ENCODE measurements at places on chromosomes 4 and X.

DNA sequence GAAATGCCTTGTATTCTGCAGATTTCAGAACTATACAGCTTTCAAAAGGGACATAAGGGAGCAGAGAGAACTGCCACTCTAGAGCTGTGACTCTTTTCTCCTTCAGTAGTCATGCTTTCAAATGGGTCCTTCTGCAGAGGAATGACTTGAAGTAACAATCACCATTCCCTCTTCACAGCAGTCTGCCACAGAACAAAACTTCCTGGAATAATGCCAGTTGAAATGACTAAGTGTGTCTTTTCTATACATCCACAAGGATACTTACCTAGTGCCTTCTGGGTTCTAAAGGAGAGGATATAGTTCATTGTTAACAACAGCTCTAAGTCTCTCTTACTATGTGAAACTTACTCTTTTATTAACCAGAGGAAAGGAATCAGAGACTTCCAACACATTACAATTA, 515.4 kb upstream of the ATOH1 start:
- DNase-seq = no peak

- no peak for DNase-seq
Observed at GRCh38 chr4:10959586-10959985, 275.0 kb upstream of the CLNK start.

- no peak for DNase-seq
Observed at GRCh38 chr4:155543126-155543765, 123.4 kb upstream of the GUCY1A1 start.

DNA sequence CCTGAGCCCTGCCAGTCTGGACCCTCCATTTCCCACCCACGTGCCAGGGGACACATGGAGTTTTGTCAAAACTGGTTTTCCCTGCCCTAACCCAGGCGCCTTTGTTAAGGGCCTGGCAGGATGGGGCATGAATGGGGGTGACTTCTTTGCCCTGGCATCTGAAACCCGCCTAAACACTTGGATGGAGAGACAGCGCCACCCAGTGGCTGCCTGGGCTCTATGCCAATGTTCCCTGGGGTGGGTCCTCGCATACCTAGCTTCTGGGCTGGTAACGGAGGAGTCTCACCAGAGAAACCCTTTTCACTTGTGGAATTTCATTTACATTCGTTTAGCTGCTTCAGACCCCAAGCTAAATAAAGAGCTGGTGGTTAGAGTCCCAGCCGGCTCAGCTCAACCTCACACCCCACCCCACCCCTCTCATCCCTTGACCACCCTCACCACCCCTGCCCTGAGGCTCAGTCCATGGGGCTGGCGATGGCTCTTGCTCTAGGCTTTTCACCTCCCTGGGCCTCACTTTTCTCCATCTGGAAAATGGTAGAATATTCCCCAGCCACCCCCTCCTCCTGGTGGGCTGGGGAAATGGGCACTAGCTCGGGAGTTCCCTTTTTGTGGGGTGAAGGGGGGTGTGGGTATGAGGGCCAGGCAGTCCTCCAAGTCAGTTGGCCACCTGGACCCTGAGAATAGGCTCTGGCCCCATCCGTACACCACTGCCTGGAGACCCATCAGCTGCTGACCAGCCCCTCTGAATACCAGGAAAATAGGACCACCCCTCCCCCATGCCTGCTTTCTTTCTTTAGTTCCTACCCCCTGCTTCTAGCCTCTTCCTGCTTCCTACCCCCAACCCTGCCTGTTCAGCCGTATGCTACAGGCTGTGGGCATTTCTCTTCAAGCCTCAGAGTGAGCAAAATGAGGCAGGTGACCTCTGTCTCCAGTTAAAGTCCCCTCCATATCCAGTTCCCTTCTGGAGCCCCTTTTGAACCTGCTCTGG, 57.1 kb upstream of the PJA1 start:
- DNase-seq = peak; percentile 86

GRCh38 chrX:115564243-115564642, 3.3 kb downstream of the PLS3 start:
- DNase-seq = no peak

DNA sequence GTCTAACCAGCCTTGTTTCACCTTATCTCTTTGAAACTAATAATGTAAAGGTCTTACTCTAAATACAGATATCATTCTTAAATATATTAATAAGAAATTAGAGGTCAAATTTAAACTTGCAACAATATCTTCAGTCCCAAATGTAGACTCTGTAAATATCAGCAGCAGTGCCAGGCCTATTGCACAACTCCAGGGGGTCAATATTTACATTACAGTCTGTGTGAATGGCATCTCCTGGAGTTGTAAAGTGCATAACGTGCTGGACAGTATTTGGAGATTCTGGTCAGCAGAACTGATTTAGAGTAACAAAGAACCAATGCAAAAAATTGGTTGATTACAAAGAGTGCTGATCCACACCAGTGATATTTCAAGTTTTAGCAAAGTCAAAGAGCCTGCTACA, 1225.9 kb downstream of the PCDH19 start:
- DNase-seq = no peak

- no peak for DNase-seq
Observed at GRCh38 chr4:118587116-118587831, 97.9 kb upstream of the METTL14 start.

- no peak for DNase-seq
Observed at GRCh38 chrX:129590596-129590995, 50.5 kb downstream of the OCRL start.

DNA sequence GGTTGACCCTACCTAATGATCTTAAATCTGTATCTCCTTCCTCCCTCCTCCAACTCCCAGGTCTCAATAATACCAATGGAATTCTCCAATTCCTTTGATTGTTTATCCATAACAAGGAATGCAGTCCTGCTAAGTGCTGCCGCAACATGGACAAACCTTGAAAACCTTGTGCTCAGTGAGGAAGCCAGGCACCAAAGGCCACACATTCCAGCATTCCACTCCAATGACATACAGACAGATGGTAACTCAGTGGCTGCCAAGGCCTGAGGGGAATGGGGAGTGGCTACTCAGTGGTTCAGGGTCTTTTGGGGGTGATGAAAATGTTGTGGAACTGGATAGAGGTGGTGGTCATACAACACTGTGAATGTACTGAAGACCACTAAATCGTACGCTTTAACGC, 10.4 kb downstream of the HAUS7 start:
- peak; percentile 84 for DNase-seq

GRCh38 chrX:132743086-132743485, 215.3 kb downstream of the HS6ST2 start:
- no peak for DNase-seq

GRCh38 chr4:118936406-118936805, 47.8 kb downstream of the SYNPO2 start:
- no peak for DNase-seq

- DNase-seq = no peak
Observed at GRCh38 chr4:106687026-106687425, 318.4 kb upstream of the GIMD1 start.

- no peak for DNase-seq
Observed at GRCh38 chrX:259692-260355, 21.4 kb upstream of the PLCXD1 start.

DNA sequence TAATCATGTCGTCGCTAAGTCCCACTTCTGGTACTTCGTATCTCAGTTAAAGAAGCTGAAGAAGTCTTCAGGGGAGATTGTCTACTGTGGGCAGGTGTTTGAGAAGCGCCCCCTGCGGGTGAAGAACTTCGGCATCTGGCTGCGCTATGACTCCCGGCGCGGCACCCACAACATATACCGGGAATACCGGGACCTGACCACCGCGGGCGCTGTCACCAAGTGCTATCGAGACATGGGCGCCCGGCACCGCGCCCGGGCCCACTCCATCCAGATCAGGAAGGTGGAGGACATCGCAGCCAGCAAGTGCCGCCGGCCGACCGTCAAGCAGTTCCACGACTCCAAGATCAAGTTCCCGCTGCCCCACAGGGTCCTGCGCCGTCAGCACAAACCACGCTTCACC, 11.3 kb downstream of the PNCK start:
- peak; percentile 64 for DNase-seq

- no peak for DNase-seq
Observed at GRCh38 chr4:70508801-70509200, 9.6 kb upstream of the AMTN start.

GRCh38 chr4:73674451-73674919, 54.2 kb upstream of the RASSF6 start:
- no peak for DNase-seq

DNA sequence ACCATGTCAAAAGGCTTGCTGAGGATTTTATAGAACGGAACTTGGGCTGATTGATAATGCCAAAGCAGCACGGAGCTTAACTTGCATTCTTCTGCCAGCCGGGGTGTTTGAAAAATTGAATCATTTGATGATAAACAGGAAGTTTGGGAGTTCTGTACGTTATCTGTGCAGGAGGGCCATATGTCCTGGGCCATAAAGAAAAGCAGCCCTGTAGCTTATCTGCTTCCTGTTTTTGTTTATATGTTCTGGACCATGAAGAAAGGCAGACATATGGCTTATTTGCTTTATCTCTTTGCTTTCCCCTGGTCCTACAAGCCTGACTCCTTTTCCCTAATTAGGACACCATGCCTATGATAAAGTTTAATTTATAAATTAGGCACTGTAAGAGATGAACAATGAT, 62.4 kb downstream of the HOPX start:
- DNase-seq = no peak

DNA sequence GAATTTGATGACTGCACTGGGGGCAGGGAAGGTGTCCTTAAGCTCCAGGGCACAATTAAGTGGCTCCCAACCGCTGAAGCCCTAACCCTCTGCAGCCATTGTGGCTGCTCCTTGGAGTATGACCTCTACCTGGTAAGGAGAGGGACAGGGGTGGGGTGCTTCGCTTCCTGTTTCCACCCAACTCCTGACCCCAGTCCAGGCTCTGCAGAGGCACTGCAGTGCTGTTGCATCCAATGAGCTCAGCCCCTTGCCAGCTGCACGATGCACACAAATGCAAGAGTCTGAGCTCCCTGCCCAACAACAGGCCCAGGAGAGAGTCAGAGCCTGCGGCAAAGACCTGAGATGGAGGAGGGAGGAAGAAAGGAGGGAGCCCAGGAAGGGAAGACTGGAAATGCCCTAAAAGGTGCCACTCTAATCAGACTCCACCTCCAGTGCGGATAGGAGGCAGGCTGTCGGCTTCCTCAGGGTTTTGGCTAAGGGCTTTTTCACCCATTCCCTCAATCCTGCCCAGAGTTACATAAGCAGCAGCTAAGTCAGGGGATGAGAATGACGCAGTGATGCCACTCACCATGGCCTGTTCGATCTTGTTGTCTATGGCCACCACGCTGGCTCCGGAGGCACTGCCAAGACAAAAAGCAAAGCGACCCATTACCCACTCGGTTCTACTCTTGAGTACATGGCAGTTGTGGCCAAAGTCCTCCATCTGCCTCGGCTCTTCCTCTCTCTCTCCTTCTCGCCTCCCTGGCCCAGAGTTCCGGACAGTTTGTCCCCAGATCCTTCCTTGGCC, 60.1 kb downstream of the TSC22D3 start:
- DNase-seq = no peak

GRCh38 chr4:37224854-37225253, 19.7 kb upstream of the NWD2 start:
- DNase-seq = no peak

GRCh38 chr4:17624821-17625220, 10.4 kb downstream of the MED28 start:
- no peak for DNase-seq

DNA sequence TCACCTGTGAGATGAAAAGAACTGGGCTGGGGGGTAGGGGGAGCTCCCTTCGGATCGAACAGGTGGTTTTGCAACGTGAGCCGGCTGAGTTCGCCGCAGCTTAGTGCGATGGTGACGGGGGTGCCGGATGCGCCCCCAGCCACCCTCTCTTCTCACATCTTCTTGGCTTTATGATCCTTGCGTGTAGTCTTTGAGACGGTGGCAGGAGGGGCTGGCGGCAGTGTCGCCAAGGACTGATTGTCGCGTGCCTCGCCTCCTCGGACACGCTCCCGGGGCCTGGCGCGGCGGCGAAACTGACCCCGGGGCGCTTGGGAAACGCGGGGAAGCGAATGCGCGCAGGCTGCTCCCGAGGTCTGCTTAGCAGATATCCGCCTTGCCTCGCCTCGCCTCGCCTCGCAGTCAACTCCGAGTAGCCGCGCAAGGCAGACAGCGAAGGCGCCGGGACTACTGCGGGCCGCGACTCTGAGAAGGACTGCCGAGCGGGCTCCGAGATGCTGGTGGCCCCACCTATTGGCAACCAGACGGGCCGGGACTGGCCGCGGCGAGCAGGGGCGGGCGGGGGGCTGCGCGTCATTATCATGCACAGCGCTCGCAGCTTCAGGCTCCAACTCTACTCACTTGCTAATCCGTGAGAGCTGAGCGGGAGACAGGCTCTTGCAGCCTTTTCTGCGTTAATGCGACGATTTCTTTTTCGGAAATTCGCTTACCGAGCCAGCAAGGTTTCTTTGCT, 1.5 kb downstream of the GRID2 start:
- DNase-seq = peak; percentile 97

GRCh38 chr4:122476126-122476525, 19.6 kb upstream of the IL2 start:
- DNase-seq = no peak

- DNase-seq = no peak
Observed at GRCh38 chr4:122688529-122689140, 43.9 kb upstream of the BBS12 start.

DNA sequence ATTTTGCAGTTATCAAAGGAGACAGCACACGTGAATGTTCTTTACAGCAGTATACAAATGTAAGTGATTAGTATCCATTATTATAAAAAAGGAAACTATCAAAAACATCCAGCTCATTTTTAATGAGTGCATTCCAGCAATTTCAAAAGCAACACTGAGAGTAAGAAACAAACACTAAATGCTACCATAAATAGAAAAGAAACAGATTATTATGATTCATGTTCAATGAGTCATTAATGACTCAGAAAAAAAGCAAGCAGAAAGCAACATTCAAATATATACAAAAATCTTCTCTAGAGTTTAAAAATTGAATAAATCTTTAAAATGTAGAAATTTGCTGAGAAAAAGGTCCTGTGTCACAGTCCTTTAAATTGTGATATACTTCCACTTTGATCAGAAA, 346.5 kb upstream of the FMR1 start:
- DNase-seq = no peak

DNA sequence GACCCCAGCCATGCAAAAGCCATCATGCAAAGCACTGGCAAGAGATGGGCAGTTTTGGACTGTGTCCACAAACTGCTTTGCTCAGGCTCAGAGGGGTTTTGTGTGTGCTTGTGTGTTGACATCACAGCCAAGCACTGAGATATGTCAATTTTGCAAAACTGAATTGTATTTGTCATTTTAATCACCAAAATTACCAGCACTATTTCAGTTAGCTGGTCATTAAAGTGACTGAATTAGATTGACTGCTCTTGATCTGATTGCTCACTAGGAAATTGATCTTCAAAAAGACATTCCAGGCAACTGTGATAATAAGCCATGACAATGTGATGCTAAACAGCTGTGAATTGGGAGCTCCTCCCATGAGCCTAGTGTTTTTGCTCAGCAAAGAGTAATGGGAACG, 337.3 kb upstream of the GNPDA2 start:
- DNase-seq = peak; percentile 61

GRCh38 chrX:43958529-43958928, 14.7 kb downstream of the NDP start:
- DNase-seq = peak; percentile 86

- no peak for DNase-seq
Observed at GRCh38 chrX:50814701-50815100, 707 bp upstream of the SHROOM4 start.
